ENCODE measurements at places on chromosomes 12 and 14.

DNA sequence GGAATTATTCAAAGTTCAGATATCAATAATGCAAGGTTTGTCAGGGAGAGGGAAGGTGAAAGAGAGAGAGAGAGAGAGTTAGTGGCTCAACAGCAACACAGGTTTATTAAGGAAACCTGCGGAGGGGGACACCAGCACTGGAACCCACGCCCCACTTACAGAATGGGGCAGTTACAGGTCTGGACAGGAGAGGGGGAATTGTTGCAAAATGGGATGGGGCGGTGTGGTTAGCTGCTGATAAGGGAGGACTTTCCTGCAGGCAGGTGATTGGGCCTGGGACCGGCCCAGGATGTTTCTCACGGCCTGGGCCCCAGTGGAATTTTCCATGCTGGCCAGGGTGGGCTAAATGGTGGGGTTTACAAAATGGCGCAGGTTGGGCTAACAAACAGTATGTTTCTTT is 278.2 kb upstream of the SLC16A7 start:
- DNase-seq: no peak

DNA sequence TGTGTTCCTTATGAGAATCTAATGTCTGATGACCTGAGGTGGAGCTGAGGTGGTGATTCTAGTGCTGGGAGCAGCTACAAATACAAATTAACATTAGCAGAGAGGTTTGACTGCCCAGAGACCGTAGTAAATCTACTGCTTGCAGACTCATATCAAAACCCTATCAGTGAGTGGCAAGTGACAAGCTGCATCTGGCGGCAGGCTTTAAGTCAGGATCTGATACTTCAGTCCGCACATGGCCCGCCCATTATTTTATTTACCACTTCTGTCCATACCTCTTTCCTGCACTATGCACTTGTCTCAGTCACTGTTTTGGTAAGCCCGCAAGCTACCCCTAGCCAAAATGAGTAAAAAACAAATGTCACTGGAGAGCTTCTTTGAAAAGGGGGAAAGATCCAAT is 11.4 kb downstream of the CEP128 start:
- no peak for DNase-seq

DNA sequence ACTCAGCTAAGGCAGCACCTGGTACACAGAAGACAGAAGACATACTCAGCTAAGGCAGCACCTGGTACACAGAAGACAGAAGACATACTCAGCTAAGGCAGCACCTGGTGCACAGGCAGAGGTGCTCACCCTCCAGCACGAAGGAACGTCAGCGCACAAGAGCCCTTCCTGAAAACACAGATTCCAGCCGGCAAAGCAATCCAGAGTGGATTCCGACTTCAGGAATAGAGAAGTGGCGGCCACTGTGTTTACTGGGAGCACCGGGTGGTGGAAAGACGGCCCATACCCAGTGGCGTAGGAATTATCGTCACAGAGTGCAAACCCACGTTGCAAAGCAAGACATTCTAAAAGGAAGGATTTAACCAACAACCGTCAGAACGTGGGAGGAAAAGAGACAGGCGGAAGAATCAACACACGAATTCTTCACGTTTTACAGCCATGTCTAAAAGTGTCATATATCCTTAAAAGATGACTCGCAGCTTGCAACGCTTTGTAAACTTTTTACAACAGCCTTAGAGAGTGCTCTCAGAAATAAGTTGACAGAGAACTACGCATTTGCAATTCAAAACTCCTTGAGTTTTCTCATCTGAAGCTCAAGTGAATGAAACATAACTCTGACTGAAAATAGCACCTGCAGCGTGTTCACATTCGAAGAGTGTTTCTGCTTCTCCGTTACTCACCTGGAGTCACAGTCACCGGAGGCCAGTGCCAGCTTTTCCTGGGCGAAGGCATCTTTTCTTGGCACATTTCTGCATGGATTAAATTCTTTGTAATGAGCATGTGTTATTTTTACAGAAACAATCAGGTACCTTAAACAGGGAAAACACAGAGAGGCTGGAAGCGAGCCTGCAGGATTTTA is 55.8 kb upstream of the GALNT9 start:
- DNase-seq: no peak

- no peak for DNase-seq
Measured at GRCh38 chr14:84857571-84857970, 672.4 kb upstream of the FLRT2 start.

- DNase-seq: no peak
Measured at GRCh38 chr14:91509878-91510170, 286 bp downstream of the PPP4R3A start.

DNA sequence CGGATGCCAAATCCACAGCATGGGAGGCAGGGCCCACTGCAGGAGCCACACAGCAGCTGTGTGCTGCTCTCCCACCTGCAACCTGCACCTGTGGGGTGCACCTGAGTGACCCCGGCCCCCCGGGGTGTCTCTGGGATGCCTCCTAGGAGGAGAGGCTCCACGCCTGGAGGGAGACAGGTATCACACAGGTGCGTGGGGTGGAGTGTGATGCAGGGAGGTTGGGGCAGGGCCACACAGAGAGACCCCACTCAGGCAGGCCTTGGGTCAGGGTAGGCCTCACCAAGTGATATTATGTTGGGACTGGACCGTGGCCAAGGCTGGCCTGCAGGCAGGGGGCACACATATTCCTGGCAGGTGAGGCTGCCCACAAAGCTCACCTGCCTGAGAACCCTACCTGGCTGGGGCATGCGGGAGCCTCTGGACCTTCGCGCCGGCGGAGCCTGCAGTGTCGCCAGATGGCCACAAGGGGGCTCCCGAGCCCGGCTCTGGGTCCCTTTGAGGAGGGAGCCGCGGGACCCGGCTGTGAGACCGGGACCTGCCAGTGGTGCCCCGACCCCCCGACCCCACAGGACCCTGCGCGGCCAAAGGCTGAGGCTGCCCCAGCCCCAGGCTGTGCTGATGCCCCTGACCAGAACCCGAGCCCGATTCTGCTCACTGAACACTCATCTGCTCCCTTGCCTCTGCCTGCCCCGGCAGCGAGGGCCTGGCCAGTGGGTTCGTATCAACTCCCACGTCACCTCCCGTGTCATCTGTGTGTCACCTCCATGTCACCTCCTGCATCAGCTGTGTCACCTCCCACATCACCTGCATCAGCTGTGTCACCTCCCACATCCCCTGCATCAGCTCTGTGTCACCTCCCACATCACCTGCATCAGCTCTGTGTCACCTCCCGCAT is 11.4 kb downstream of the TMEM121 start:
- no peak for DNase-seq

GRCh38 chr12:95322326-95322725 is 104.7 kb downstream of the VEZT start:
- DNase-seq: peak; percentile 66

DNA sequence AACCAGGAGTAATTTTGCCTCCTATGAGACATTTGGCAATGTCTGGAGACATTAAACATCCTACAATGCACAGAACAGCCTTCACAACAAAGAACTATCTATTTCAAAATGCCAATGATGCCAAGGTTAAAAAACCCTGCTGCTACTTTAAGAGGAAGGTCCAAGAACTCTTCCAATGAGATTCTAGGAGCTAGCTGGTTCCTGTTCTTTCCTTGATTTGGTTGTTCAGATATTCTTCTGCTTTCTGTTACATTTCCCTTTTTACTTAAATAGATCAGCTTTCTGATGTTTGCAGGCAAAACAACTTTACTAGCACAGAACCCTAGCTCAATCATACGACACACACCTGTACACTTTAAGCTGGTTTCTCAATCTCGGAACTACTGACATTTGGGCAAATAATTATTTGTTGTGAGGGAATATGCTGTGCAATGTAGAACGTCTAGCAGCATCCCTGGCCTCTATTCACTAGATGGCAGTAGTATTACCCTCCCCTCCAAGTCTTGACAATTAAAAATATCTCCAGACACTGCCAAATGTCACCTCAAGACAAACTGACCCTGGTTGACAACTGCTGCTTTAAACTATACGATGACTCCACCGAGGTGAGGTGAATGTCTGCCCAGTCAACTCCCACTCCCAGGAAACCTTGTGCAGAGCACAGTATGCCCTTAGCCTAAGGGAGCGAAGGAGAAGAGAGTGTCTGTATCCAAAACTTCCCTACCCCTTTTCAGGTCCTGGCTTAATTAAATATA is 4.4 kb downstream of the BLTP3B start:
- peak; percentile 22 for DNase-seq

- no peak for DNase-seq
Measured at GRCh38 chr14:79246173-79246572, 965.1 kb downstream of the DIO2 start.

GRCh38 chr12:112891093-112892024 is 15.4 kb upstream of the OAS1 start:
- no peak for DNase-seq

GRCh38 chr12:51360315-51360714 is 13.8 kb upstream of the CELA1 start:
- no peak for DNase-seq

DNA sequence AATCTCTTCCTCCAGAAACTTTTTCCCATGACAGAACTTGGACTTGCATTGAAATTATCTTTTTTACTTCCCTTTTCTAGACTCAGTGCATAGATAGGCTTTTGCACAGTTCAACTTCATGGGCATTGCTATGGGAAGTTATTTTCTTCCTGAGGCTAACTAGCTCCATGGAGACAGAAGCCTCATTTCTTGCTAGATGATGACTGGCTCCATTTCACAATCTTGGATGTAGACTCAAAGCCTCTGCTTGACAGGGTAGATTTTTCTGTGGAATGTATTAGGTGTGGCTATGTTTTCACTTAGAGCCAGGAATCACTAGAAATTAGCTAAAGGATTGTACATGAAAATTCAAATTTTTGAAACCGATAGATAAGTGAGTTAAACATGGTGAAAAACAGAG is 884.1 kb upstream of the MGAT4C start:
- peak; percentile 33 for DNase-seq

- DNase-seq: peak; percentile 76
Measured at GRCh38 chr12:110533607-110534006, 31.5 kb downstream of the RAD9B start.

DNA sequence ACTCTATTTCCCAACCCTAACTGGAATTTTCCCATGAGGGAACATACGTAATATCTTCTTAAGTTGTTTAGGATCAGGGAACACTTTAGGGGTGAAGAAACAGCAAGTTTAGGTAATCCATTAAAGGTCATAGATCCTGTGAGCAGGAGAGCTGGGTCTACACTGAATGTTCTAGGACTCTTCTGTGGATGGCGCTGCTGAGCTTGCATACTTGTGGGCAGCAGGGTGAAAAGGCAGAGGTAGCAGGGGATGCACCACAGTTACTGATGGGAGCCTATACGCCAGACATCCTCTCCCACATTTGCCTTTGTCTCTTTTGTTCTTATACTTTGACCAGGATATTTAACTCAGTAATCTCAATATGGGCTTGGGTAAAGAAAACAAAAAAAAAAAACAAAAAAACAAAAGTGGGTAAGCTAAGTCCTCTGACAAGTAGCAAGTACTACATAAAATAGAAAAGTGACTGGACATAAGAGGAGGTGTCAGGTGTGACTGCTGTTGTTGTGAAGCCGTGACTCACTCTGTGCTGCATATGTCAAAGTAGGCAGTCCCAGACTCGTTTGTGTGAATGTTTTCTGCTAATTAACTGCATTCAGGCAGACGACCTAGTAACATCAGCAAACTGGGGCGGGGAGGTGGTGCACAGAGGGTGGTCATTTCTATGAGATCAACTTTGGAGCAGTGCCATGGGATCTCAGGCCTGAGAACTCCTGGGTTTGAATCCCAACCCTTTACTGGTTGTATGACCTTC is 31.6 kb downstream of the NEUROD4 start:
- DNase-seq: no peak

DNA sequence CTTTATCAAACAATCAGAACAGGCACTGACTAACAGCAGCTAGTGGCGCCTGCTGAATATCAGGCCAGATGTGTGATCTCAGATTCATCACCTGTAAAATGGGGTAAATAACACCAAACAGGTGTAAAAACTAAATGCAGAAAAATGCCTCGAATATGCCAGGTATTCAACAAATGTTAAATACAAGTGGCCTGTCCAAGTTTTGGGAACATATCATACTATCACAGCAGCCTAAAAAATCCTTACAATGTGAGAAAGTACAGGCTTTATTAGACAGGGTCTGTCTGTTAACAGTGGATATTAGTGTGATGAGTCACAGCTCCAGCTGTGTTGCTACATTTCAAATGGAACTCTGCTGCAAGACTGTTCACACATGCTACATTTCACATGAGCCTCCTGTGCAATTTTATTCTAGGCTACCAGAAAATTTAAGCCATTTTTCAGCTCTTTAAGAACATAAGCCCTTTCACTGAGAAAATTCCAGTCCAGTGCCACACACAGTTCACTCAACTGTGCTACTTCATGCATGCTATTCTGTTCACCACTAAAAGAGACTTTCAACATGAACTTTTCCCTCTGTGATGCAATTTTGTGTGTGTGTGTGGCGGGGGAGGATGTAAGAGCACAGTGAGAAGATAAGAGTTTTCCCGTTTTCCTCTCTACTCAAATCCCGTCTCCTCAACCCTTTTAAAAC is 56.7 kb downstream of the MSRB3 start:
- peak; percentile 90 for DNase-seq

- DNase-seq: no peak
Measured at GRCh38 chr12:508795-509194, 49.1 kb downstream of the B4GALNT3 start.

DNA sequence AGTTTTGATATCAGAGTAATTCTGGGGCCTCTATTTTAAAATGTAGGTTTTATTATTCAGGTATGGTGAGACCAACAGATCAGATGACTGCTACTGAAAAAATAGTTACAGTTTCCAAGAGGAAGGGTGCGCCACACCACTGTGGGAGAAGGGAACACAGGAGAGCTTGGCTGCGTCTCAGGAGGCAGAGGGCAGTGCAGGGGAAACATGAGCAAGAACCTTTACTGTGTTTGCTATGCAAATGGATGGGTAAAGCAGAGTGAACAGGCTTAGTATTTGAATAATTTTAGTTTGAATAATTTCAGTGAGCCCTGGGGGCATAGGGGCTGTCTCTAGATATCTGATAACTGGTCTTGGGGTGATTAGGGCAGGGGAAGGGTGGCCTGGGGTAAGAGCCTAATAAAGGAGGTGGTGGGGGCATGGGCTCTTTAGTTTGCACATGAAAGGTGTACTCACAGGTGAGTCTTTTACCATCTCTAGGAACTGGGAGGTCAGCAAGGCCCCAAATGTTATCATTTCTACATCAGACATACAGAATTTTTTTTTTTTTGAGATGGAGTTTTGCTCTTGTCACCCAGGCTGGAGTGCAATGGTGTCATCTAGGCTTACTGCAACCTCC is 196.8 kb upstream of the NEDD1 start:
- no peak for DNase-seq

DNA sequence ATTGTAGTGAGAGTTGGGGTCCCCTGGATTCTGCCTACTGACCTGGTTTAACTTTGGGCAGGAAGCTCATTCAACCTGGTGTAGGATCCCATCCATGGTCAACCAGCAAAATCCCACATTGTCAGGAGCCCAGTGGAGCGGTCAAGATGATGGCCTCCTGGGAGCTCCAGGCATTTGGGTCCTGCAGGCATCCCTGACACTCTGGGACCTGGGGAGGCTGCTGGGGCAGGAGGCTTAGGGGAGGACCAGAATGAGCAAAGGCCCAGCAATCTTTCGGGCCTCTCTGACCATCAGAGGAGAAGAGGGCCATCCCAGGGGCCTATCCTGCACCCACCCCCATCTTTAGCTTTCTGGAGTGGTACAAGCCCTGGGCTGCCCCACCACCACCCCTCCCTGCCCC is 104.0 kb downstream of the PRMT8 start:
- no peak for DNase-seq

- peak; percentile 17 for DNase-seq
Measured at GRCh38 chr14:97107080-97107479, 309.9 kb downstream of the VRK1 start.
